ENCODE measurements at places on chromosomes 16 and 17. TPM values are rescaled to one million over a fixed set of nuclear protein-coding genes. Genes with fewer than 3 reads are reported as not detected.

GRCh38 chr16:72501739-72502593, 330.0 kb upstream of the PMFBP1 start:
- no peak overlapping the region for H3K4me3 ChIP-seq
- no peaks in the 10 kb centered on the region for H3K4me1 ChIP-seq
- H3K27ac ChIP-seq: no peak overlapping the region
- DNase-seq: peak; percentile 93

The PKMYT1 gene
- total RNA-seq: 1.4 TPM

The CMTR2 gene
- total RNA-seq: 39.1 TPM

DNA sequence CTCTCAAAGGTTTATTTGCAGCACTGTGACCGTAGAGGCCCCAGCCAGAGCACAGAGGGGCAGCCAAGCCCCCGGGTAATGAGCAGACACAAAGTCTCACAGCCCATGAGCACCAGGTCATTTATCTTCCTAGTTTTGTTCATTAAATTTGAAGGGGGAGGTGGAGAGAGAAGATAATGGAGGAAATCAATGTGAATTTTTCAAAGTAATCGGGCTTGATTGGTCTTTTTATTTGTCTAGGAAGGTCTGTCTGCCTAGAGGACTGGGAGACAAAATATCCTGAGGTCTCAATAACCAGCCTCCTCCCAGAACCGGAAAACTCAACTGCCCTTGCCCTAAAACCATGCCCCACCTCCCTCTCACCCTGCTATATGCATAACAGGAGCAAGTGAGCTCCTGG, 189.0 kb downstream of the SLC39A11 start:
- H3K27ac ChIP-seq: no peak overlapping the region
- H3K36me3 ChIP-seq: no peaks in the 10 kb centered on the region
- H3K4me1 ChIP-seq: no peaks in the 10 kb centered on the region
- H3K27me3 ChIP-seq: no peaks in the 10 kb centered on the region
- H3K4me3 ChIP-seq: no peak overlapping the region
- no peak for DNase-seq

- no peak for DNase-seq
- H3K36me3 ChIP-seq: no peaks in the 10 kb centered on the region
- H3K4me3 ChIP-seq: no peak overlapping the region
- no peaks in the 10 kb centered on the region for H3K4me1 ChIP-seq
These were observed 54.9 kb upstream of the TANC2 start for GRCh38 chr17:62911114-62911513.

- no peak overlapping the region for H3K4me3 ChIP-seq
- peaks cover 34% of the 10 kb centered on the region for H3K27me3 ChIP-seq
- H3K4me1 ChIP-seq: peaks cover 6% of the 10 kb centered on the region
- DNase-seq: no peak
- H3K36me3 ChIP-seq: no peaks in the 10 kb centered on the region
These were observed 3.2 kb upstream of the GNG13 start for GRCh38 chr16:803754-804080.

Data from osteoblast (primary cell).